Coronary artery (tissue), 2 donors: ENCODE measurements at places on chromosomes 3 and 15.

- no peak for DNase-seq
Observed at GRCh38 chr3:129204473-129204872, 20.8 kb upstream of the CNBP start.

- DNase-seq = no peak
Observed at GRCh38 chr15:26882112-26882511, 15.2 kb downstream of the GABRA5 start.

DNA sequence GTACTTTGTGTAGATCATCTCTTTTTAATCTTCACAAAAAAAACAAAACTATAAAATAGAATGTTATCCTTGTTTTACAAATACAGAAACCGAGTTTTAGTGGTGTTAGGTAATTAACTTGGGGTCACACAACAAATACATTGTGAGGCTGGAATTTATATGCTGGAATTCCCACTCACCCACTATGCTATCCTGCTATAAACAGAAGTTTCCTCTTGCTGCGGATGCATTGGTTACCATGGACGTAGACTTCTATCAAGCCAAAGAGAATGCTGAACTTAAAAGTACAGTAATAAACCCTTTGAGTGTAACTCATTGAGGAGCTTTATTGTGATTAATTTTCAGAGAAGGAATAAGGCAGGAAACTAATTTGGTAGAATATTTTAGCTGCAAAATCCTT, 9.2 kb downstream of the SNAP23 start:
- DNase-seq = no peak

DNA sequence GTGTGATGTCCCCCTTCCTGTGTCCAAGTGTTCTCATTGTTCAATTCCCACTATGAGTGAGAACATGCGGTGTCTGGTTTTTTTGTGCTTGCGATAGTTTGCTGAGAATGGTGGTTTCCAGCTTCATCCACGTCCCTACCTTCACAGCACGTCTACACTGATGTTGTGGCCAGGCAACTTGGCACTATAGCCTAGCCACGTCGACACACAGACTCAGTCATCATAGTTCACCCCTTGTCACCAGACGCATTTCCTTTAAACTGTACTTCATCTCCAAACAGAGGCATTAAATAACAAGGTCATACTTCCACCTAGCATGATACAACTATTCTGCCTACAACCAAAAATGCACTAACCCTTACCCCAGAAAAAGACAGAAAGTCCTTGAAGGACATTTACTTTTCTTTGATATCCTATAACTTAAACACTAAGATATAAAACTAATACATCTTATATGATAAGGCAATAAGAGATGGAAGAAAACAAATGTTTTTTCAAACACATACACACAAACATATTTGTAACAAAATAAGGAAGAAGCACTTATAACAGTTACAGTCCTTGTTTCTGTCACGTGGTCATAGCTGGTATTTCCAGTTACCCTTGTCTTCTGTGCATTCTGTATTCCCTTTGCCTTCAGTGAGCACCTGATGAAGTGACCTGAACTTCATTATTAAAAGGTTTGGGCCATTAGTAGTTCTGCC, 121.4 kb downstream of the KLF13 start:
- DNase-seq = no peak

DNA sequence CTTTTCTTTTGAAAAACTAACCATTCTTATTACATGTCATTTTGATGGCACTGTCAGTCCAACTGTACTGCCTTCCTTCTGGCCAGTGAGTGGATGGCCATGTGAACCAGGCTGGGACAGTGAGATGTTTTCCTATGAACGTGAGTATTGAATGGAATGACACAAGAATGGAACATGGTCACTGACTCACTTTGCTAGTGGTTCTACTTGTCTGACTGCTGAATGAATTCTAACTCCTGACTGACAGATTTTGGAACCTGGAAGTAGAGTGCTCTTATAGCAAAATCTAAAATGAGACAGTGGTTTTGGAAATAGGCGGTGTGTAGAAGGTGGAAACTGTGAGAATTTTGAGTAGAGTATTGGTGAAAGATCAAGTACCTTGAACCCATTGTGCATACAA, 606.9 kb upstream of the KCNMB2 start:
- no peak for DNase-seq

- no peak for DNase-seq
Observed at GRCh38 chr3:115968871-115969270, 345.6 kb downstream of the GAP43 start.

DNA sequence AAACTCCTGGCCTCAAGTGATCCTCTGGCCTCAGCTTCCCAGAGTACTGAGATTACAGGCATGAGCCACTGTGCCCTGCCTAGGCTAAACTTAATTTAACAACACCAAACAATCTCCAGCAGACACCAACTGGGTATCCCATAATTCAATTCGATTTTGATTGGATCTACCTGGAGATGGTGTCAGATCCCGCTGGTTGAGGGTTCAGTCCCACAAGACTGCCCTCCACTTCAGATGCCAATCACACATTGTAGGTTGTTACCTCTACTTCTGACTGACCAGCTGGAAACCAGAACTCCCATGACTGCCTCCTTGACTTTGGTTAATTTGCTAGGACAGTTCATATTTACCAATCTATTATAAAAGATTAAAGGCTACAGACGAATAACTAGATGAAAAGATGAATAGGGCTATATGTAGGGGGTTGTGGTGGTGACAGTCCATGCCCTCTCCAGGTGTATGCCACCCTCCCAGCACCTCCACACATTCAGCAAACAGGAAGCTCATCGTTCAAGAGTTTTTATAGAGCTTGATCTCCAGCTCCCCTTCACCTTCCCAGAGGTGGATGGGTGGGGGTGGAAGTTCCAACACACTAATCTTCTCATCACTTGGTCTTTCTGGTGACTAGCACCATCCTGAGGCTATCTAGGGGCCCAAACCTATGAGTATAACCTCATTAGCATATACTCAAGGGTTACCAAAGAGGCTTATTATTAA, 9.3 kb downstream of the B2M start:
- no peak for DNase-seq

GRCh38 chr3:151133917-151134450, 48.5 kb downstream of the MED12L start:
- no peak for DNase-seq
